ENCODE measurements at places on chromosomes 5 and 9.

- peak; percentile 65 for DNase-seq
Observed at GRCh38 chr9:107177243-107177839, 105.7 kb upstream of the RAD23B start.

DNA sequence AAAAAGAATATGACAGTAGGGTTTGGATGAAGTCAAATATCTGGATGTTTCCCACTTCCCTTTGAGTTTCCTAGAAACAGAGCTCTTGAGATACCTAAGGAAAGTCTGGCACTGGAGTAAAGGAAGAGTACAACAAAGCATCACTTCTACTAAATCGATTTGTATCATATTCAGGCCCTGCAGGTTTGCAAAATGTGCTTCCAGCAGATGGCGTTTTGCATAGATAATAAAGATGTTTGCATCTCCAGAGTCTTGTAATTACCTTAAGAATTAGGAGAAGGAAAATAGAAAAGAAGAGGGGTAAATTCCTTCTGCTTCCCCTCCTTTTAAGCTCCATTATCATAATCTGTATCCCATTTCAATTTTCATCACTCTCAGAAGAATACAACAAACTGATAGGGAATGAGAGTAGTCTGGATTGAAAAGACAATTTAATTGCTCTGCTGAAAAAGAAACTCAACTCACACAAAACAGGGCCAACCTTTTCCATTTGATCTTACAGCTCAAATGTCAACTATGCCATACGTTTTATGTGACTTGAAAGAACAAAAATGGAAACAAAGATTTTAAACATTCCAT, 380.4 kb downstream of the PTPRD start:
- no peak for DNase-seq

DNA sequence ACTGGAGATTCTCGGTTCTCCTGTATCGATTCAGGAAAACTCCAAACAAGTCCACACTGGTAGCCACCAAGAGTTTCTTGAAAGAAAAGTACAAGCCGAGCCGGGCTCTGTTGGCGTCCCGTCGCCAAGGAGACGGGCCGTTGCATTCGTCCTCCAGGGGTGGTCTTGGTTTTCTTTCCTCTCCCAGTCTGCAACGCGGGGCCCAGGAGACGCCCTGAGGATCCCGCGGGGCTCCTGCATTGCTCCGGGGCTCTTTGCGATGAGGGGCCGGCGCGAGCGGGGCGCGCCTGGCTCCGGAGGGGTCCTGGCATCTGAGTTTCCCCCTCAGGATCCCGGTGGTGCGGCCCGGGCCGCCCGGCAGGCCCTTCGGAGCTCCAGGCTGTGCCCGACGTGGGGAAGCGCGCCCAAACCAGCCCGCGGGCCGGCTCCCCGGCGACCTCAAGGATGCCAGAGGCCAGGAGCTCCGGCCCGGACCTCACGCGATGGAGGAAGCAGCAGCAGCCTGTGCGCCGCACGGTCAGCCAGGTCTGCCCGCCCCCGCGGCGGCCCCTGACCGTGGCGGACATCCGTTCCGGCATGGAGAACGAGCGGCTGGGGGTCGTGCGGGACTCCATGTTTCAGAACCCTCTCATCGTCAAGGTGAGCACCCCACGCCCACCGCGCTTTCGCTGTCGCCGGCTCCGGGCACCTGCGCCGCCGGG, at the start of gene CFAP77:
Gene CFAP77, plus strand, starts transcription at position 384 of the 701 bp plus-strand sequence. Its CDS starts 61 bp downstream, at position 445.
- DNase-seq, result peak; percentile 46

DNA sequence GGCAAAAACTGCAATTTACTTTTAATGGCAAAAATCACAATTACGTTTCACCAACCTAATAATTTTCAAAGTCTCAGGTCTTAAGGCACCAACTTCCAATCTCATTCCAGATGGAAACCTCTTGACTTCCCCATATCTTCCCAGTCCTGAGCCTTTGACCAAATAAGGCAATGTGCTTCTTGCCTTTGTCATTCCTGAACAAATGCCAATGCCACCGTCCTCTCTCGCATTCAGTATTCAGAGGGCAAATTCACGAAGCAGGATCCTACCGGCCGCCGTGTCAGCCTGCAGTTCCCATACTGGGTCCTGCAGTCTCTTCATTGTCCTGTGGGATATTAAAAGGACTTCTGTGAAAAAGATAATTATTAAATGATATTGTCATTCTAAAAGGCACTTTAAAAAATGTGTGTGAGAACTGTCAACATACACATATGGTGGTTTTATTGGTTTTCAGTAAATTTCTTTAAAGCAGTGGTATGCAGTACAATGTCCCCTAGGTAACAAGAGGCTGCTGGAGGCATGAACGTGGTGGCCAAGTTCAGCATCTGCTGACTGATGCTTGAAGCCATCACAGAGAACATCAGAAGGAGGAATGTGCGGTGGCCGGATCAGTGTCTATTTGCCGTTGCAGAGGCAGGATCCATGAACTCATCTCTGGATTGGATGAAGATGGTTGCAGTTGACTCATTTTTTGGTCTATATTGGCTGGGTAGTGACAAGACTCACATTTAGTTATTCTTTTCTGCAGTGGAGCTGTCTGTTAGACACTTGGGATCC, 101.4 kb upstream of the IRX4 start:
- no peak for DNase-seq

DNA sequence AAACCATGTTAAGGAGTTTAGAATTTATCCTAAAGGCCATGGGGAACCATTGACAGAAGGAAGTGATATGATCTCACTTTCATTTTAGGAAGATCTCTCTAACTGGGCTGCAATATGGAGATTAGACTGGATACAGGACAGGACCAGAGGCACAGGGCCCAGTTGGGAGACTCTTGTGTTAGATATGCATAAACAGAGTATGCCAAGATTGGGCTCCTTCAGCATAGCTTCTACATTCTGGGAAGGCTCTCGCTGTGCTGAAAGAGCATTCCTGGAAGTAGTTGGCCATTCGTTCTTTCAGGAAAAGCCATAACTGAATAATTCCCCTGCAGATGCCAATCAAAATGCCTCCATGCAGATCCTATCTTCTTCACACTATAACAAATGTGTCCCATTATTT, 204.5 kb downstream of the CWC27 start:
- no peak for DNase-seq

DNA sequence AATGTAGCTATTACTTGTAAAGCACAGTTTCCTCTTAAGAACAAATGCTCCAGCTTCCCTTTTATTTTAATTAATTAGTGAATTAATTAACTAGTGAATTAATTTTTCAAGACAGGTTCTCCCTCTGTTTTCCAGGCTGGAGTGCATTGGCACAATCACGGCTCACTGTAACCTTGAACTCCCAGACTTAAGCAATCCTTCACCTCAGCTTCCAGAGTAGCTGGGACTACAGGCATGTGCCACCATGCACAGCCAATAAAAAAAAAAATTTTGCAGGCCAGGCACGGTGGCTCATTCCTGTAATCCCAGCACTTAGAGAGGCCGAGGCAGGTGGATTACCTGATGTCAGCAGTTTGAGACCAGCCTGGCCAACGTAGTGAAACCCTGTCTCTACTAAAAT, 44.1 kb downstream of the FCHO2 start:
- DNase-seq, result no peak
